Right kidney (tissue), 9 donors: ENCODE measurements at places on chromosomes 2 and 18.

GRCh38 chr18:10130606-10131005, 216.8 kb downstream of the VAPA start:
- no peak for DNase-seq

DNA sequence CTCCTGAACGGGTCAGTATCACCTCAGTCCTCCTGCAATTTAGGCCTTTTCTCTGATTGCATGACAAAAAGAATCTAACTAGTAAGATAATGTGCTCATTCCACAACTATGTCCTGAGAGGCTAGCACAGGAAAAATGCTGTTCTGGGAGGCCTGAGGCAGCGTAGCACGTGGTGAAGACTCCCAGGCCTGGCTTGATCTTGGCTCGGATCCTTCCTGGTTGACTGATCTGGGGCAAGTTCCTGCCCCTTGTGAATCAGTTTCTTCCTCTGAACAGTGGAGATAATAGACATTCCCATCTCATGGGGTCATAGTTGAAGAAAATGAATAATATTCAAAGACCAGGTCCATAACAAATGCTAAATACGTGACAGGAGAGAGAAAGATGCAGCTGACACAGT, 12.3 kb downstream of the FBLN7 start:
- no peak for DNase-seq

GRCh38 chr2:101516823-101517690, 42.1 kb upstream of the RFX8 start:
- no peak for DNase-seq

DNA sequence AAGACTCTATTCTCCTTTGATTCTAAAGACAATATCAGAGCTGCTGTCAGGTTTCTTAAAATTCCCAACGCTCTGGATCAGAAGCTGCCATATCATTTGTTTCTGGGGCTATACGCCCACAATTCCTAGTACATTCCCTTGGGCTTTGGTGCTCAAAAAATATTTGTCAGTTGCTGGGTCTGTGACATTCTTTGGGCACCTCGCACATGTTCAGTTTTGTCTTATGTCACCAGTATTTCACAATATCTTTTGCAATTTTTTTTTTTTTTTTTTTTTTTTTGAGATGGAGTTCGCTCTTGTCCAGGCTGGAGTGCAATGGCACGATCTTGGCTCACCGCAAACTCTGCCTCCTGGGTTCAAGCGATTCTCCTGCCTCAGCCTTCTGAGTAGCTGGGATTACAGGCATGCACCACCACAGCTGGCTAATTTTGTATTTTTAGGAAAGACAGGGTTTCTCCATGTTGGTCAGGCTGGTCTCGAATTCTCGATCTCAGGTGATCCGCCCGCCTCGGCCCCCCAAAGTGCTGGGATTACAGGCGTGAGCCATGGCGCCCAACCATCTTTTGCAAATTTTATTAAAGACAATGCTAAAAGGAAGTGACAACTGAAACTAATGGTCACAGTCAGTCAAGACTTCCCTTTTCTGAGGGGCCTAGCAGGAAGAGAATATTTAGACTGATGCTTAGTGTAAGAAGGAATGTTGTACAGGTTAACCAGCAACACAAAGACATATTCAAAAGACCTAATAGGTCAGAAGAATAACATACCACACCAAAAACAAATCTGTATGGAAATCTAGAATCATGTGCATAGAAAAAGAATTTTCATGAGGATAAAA, 6.8 kb downstream of the ZNF397 start:
- DNase-seq, result no peak

GRCh38 chr2:174158003-174158402, 90.3 kb downstream of the OLA1 start:
- DNase-seq, result peak; percentile 9

DNA sequence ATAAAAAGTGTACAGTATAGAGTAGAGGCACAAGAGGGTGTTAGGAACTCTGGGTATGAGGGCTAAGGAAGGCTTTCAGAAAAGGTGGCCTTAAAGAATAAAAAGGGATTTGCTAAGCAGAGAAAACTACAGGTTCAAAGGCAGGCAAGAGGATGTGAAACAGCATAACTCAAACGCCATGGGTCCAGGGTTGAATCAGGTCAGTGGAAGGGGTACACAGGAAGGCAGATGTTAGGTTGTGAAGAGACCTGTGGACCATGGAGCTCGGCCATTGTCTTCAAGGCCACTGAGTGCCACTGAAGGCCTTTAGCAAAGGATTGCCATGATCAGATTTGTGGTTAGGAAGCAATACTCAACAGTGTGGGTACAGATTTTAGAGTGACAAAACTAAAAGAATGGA, 108.2 kb upstream of the FAM98A start:
- no peak for DNase-seq

DNA sequence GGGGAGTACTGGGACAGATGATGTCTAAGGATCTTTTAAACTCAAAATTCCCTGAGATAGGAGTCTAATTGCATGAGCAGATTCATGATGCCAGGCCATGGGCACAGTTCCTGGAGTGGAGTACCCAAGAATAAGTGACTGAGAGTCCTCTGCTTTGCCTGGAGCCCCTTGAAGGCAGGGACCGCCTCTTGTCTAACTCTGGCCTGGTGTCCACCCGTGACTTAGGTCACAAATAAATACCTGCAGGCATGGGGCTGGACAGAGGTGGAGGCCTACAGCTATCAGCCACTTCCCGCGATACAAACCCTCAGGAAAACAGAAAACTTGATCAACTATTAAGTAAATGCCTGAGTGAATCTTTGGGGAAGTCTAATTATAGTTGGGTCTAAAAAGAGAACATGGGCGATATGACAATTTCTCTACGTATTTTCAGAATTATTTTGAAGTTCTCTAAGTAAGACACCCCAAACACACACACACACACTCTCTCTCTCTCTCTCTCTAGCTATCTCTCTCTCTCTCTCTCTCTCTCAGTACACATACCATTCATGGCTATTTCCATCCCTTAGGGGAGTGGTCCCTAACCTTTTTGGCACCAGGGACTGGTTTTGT, 1.8 kb upstream of the WIPF1 start:
- no peak for DNase-seq

DNA sequence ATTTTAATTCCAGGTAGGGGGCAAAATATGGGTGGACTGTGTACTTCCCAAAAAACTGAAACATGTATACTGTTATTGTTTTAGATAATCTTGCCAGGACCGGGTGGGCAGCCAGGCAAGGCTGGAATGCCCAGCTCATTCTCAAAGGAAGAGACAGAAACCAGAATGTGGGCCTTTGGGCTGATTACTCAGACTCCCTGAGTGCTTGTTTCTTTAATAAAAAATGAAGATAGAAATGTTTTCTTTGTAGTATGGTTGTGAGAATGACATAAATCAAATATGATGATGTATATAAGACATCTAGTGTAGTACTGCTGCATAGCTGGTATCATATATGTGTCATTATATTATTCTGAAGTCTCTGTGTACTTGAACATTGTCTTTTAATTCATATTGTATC, 231.6 kb upstream of the NT5C1B start:
- no peak for DNase-seq

- no peak for DNase-seq
Measured at GRCh38 chr2:159266554-159266953, 19.9 kb downstream of the WDSUB1 start.

DNA sequence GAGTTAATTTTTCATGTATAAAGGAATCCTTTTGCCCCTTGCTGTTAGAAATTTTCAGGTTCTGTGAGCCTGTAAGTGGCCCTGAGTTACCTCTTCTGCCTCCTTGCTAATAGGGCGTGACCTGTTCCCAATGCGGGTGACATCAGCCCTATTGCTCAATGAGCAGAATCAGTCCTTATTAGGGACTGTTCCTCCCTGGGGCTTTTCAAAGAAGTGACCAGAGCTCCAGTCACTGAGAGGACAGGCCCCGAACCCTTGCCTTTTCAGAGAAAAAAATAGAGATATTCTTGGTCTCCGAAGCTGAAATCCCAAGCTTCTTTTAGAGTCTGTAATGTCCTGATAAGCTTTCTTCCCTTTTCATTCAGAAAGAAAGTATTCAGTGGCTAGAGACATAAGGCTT, 8.2 kb upstream of the APOB start:
- no peak for DNase-seq

DNA sequence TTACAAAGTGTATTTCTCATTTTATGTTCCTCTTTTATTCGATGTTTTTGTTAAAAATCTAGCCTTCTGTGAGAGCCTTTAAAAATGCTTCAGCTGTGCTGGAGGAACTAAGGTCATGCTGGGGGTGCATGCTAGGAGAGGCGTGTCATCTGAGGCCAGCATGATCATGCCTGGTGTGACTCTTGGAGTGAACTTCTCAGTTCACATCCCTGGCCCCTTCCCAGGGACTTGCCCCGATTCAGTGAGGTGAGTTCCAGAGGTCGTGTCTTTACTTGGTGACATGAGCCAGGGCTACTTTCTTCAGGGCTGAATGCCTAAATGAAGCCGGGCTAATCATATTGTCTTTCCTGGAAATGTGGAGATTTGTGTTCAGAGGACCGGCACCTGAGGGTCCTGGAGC, 264.9 kb downstream of the MREG start:
- DNase-seq, result no peak

DNA sequence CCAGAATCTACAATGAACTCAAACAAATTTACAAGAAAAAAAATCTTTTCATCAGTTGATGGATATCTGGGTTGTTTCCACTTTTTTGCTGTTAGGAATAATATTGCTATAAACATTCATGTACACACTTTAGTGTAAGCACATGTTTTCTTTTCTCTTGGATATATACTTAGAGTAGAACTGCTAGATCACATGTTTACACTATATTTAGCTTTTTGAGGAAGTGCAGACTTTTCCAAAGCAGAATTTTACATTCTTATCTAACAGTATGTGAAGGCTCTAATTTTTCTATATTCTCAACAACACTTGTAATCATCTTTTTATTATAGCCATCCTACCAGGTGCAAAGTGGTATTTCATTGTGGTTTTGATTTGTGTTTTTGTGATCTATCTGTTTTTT, 103.6 kb upstream of the RMP24 start:
- no peak for DNase-seq

DNA sequence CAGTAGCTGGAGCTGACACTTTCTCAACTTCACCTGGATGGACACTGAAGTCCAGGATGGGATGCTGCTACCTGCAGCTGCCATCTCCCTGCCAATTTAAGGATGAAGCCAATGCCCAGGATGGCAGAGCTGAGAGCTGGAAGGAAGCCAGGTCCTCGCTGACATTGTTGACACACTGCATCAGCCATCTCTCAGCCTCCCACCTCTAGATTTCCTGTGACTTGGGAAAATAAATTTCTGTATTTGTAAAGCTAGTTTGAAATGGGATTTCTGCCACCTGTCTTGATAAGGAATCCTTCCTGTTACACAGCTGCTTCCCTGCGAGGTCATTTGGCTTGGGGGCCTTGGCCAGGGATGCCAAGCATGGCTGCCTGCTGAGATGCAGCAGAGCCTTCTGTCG, 43.5 kb downstream of the KCTD1 start:
- DNase-seq, result no peak

GRCh38 chr18:22170421-22171257, 1.2 kb downstream of the GATA6 start:
- DNase-seq, result no peak

DNA sequence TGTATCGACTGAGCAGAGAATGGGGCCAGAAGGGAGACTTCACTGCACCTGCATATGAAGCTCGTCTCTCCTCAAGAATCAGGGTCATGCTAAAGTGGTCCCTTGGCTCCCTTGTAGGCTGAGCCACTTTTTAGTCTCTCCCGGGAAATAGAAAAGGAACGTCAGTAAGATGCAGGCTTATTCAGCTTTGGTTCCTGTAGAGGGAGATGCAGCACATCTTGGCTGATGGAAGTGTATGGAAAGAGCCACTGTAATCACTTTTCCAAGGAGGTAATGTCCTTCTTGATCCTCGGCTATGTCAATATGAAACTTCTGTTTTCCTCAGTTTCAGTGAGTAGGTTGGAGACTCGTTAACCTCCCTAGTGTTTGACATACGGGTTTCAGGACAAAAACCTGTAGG, 235.2 kb downstream of the GCA start:
- no peak for DNase-seq

DNA sequence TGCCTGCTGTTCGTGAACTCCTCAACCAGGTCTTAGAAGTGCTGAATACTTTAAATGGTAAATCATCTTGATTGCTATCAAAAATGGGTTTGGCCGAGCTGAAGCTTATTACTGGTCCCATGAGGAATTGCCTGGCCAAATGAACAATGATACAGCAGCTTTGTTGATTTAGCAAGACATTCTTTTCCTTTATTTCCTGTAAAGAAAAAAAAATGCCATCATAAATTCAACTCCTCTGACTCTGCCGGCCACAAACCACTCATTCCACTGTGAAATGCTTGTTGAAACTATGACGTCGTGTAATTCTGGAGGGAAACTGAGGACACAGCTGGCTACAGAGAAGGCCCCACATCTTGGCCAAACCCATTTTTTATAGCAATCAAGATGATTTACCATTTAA, 74.2 kb upstream of the ID2 start:
- DNase-seq, result no peak

GRCh38 chr18:13141209-13141608, 77.4 kb upstream of the LDLRAD4 start:
- no peak for DNase-seq

DNA sequence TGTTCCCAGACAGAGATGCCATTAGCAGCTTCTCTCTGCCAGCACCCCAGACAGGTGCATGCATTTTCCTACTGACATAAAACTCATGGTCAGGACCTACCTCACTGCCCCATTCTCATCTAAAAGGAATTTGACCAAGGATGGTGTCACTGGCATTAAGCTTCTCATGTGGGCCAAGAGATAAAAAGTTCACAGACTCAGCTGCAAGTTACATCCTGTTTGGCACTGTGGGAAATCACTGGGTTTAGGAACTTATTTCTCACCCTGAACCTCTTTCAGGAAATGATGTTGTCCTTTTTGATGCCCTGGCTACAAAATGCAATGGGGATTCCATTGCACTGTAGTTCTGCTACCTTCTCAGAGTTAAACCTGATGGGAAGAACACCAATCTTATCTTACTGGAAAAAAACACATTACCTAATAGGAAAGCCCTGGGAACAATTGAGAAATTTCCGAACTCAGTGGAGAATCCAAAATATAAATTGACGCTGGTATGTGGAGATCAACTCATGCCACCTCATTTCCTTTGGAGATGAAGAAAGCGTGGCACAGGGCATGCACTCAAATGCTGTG, 252.1 kb upstream of the COPS8 start:
- DNase-seq, result no peak

DNA sequence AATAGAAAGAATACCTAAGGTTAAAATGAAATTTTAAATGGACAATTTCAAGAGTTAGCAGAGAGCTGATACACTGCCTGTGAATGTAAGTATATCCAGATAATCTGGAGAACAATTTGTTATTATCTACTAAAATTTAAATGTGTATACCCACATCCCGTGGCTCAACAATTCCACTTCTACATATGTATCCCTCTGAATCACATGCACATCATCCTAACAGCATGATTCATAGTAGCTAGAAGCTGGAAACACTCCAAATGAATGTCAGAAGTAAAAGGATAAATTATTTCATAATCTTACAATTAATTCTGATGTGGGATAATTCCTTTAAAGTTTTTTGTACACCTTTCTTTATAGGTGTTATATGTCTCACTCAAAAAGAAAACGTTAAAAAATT, 87.9 kb downstream of the CNTNAP5 start:
- DNase-seq, result no peak

GRCh38 chr2:55391615-55392242, 27.9 kb downstream of the CCDC88A start:
- no peak for DNase-seq

- no peak for DNase-seq
Measured at GRCh38 chr2:172813314-172813888, 77.8 kb downstream of the RAPGEF4 start.

GRCh38 chr2:234571620-234572407, 74.9 kb upstream of the ARL4C start:
- no peak for DNase-seq
